ENCODE measurements at places on chromosomes 7 and 10. TPM values are rescaled to one million over a fixed set of nuclear protein-coding genes. Genes with fewer than 3 reads are reported as not detected.

- ATAC-seq = no peak
These were observed 209.7 kb upstream of the TMEM196 start for GRCh38 chr7:19982841-19983835.

DNA sequence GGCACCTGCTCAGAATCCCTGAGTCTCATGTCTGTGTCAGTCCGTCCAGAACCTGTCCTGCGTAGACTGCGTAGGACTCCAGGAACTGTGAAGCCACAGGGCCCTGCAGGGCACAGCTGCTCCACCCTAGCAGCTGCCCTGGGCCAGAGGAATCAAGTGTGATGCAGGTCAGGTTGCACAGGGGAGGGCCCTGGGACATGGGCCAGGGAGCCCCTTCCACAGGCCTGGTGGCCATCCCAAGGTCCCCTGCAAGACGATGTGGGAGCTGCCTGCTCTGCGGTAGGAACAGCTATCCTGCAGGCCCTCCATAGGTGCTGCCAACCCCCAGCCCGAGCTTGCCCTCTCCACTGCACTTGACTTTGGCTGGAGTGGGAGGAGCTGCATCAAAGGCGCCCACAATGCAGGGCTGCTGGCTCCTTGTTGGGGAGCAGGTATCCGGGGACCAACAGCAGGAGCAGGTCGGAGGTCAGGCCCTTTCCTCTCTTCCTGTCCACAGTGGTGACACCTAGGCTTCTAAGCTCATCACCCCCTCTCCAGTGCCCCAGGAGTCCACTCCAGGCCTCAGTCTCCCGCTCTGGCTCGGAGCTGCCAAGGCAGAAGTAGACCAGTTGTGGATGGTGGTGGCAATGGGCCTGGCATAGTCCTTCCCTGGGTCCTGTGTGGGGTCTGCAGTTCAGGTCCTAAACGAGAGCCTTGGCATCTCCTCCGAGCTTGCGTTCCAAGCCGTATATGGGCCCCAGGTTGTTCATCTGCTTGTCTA lies 149.1 kb downstream of the MAPK8 start:
- ATAC-seq = no peak

- no peak for ATAC-seq
These were observed 40.5 kb upstream of the PPIF start for GRCh38 chr10:79306644-79307220.

- no peak for ATAC-seq
These were observed 41.4 kb upstream of the PNLIPRP3 start for GRCh38 chr10:116385994-116386809.

SH3PXD2A gene
- 31.2 TPM for total RNA-seq
